ENCODE measurements at places on chromosomes 2 and 18.

GRCh38 chr2:233349005-233349998 is 5.0 kb upstream of the DGKD start:
- peak; percentile 47 for DNase-seq
- H3K4me1 ChIP-seq: peaks cover 92% of the 10 kb centered on the region
- peaks cover 3% of the 10 kb centered on the region for H3K27me3 ChIP-seq
- H3K27ac ChIP-seq: peak overlapping the region; percentile 86

DNA sequence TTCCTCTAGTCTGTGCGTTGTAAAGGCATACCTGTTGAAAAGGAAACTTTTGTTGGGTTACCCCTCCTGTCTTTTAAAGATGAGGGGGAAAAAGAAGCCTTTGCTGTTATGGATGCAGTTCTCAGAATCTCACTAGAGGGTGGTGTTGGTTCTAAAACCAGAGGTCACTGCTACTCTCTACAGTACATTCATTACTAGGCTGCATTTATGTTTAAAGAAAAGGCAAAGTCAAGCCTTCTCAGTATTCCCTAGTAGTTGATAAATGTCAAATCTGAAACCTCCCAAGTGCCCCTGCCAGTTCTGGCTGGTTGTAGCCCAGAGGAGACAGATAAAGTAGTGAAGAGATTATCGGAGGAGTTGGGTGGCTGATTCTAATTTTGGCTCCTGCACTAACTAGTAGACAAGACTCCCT is 1.4 kb upstream of the PLCL1 start:
- peaks cover 42% of the 10 kb centered on the region for H3K27me3 ChIP-seq
- H3K4me3 ChIP-seq: peak overlapping the region; percentile 47
- H3K27ac ChIP-seq: no peak overlapping the region
- DNase-seq: no peak

- H3K36me3 ChIP-seq: peaks cover 26% of the 10 kb centered on the region
- H3K4me1 ChIP-seq: peaks cover 60% of the 10 kb centered on the region
- peak overlapping the region; percentile 73 for H3K27ac ChIP-seq
- DNase-seq: no peak
- H3K27me3 ChIP-seq: peaks cover 55% of the 10 kb centered on the region
These were observed 56.3 kb downstream of the PAX3 start for GRCh38 chr2:222242532-222242931.

DNA sequence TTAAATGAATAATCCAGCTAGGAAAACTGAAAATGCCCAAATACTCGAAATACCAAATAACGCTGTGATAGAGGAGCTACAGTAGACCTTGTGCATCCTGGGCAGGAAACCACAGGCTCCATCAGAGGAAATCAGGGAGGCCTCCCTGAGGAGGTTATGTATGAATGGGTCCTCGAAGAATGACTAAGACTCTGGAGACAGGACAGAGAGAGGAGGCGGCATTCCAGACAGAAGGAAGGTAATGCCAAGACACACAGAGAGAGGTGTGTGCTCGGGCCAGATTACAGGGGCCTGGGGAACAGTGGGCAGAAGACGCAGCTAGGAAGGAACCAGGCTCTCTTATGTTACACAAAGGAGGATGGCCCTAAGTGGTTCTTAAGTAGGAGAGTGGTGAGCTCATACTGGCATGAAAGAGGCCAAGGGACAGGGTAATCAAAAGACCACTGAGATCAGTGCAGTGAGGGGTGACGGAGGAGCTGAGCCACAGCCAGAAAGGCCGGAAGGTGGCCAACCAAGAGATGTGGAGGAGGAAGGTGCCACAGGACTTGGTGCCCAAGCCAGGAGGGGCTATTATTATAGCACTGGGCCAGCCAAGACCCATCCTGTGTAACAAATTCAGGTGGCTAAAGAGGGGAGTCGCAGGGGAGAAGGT is 9.9 kb downstream of the ST3GAL5 start:
- peaks cover 16% of the 10 kb centered on the region for H3K27me3 ChIP-seq
- H3K27ac ChIP-seq: no peak overlapping the region
- H3K4me3 ChIP-seq: no peak overlapping the region

GRCh38 chr2:197011021-197011417 is 84.5 kb upstream of the PGAP1 start:
- DNase-seq: no peak
- H3K4me3 ChIP-seq: no peak overlapping the region
- H3K27ac ChIP-seq: no peak overlapping the region

GRCh38 chr18:62500174-62500573 is 22.7 kb upstream of the ZCCHC2 start:
- H3K4me3 ChIP-seq: no peak overlapping the region
- DNase-seq: no peak
- H3K36me3 ChIP-seq: peaks cover 5% of the 10 kb centered on the region
- peaks cover 2% of the 10 kb centered on the region for H3K27me3 ChIP-seq

- H3K4me1 ChIP-seq: peaks cover 60% of the 10 kb centered on the region
- no peak overlapping the region for H3K4me3 ChIP-seq
- H3K36me3 ChIP-seq: peaks cover 56% of the 10 kb centered on the region
- DNase-seq: no peak
These were observed 13.6 kb downstream of the LYPD1 start for GRCh38 chr2:132656266-132656975.

GRCh38 chr2:139805441-139805840 is 1025.3 kb upstream of the NXPH2 start:
- no peaks in the 10 kb centered on the region for H3K27me3 ChIP-seq
- no peak overlapping the region for H3K4me3 ChIP-seq
- no peak for DNase-seq
- H3K27ac ChIP-seq: no peak overlapping the region
- no peaks in the 10 kb centered on the region for H3K4me1 ChIP-seq

DNA sequence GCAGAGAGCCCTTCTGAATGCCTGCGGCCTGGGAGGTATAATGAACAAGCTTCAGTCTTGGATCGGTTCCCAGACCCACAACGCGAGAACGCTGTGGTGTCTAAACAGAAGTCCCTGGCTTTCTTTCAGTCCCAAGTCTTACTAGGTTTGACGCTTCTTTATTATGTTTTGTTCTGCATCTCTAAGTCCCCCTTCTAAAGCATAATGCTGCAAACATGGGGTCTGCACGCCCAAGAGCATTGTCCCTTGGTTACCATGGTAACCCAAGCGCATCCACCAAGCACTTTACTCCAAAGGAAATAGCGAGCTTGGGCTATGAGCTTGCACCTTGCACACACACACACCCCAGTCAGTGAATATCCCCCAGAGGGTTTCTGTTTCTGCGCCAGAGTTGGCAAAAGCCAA is 193.7 kb downstream of the INO80D start:
- H3K27me3 ChIP-seq: peaks cover 19% of the 10 kb centered on the region
- no peak overlapping the region for H3K27ac ChIP-seq
- H3K36me3 ChIP-seq: no peaks in the 10 kb centered on the region
- H3K4me1 ChIP-seq: peaks cover 15% of the 10 kb centered on the region

DNA sequence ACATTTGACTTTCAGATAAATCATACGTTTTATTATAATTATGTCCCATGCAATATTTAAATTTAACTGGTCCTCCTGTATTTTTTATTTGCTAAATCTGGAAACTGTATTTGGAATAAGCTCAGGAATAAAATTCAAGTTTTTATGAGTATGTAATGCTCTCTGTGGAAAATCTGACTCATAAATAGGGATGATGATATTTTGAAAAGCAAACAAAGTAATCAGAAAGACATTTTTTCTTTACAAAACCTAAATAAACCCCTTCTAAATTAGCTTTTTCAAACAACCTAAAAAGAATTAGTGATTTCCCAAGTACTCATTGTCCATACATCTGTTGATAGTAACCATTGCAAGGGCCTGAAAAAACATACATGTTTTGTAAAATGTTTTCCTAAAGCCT is 41.1 kb downstream of the ASB1 start:
- no peak overlapping the region for H3K4me3 ChIP-seq
- H3K4me1 ChIP-seq: peaks cover 27% of the 10 kb centered on the region
- peaks cover 52% of the 10 kb centered on the region for H3K36me3 ChIP-seq
- DNase-seq: no peak

DNA sequence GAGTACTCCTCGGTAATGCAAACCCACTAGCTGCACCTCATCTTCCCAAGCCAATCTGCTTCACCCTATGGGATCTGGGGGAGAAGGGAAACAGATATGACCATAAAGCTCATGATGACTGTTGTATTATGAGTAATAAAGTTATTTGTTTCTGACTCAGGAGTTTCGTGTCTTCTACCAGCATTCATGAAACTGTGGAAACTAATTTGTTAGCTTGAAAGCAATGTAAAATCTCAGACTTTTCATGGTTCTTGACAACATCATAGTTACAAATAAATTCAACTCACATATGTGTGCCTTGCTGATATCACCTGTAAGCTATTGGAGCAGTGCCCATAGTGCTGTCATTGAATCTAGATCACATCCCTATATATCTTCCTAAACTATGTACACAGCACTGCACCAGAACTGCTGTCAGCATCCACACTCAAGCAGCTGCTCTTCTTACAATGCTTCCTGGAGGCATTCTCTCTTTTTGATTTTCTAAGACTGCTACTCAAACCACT is 135.6 kb upstream of the KYNU start:
- DNase-seq: no peak
- no peak overlapping the region for H3K27ac ChIP-seq

DNA sequence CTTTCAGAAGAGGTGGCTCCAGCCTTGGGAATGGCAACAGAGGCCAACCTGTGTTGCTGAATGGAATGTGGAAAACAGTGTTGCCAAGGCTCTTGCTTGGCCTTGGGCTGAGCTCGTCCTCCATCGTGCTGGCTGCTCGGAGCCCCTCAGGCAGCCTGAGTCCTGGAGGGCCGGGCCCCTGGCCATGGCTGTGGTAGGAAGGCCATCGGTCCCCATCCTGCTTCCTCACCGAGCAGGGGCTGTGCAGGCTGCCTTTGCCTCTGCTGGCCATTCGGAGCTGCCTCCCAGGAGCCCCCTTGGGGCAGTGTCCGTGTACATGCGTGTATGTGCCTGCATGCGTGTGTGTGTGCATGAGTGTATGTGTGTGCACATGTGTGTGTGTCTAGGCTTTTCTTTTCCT is 178.2 kb downstream of the KLHL29 start:
- no peak for DNase-seq
- H3K27me3 ChIP-seq: no peaks in the 10 kb centered on the region
- H3K4me3 ChIP-seq: no peak overlapping the region
- H3K36me3 ChIP-seq: no peaks in the 10 kb centered on the region
- peaks cover 57% of the 10 kb centered on the region for H3K4me1 ChIP-seq
- H3K27ac ChIP-seq: no peak overlapping the region

- no peaks in the 10 kb centered on the region for H3K27me3 ChIP-seq
- no peak overlapping the region for H3K4me3 ChIP-seq
- H3K27ac ChIP-seq: no peak overlapping the region
- H3K4me1 ChIP-seq: no peaks in the 10 kb centered on the region
- peaks cover 16% of the 10 kb centered on the region for H3K36me3 ChIP-seq
- DNase-seq: no peak
These were observed 107.8 kb downstream of the METTL8 start for GRCh38 chr2:171325886-171326585.

DNA sequence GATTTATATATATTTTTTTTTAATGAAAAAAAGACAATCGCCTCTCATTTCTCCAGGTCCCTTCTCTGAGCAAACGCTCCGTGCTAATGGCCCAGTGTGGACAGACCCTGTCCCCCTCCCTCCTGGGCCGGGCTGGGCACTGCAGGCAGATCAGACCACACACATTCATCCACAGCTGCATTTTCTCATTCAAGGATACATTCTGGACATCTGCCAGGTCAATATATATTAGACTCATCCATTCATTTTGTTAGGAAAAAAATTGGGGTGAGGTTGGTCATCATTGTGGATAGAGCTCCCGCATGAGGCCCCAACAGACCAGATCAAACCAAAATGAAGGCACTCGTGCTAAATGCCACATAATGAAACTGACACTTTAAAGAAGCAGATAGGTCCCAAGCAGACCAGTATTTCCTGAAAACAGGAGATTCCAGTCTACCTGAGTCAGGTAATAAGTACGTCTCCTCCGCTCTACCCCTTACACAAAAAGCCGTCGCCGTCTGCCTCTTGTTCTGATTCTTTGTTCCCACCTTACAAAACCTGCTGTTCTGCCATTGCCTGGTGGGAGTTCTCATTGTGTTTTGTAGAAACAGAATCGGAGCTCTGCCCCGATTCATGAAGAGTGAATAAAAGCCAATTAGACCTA is 15.4 kb upstream of the OTOS start:
- no peak overlapping the region for H3K4me3 ChIP-seq
- H3K27ac ChIP-seq: no peak overlapping the region
- H3K36me3 ChIP-seq: no peaks in the 10 kb centered on the region
- H3K4me1 ChIP-seq: peaks cover 11% of the 10 kb centered on the region

- no peaks in the 10 kb centered on the region for H3K36me3 ChIP-seq
- H3K27ac ChIP-seq: no peak overlapping the region
- no peaks in the 10 kb centered on the region for H3K4me1 ChIP-seq
- H3K4me3 ChIP-seq: no peak overlapping the region
- no peak for DNase-seq
These were observed 46.6 kb downstream of the TSPYL6 start for GRCh38 chr2:54209379-54209778.

DNA sequence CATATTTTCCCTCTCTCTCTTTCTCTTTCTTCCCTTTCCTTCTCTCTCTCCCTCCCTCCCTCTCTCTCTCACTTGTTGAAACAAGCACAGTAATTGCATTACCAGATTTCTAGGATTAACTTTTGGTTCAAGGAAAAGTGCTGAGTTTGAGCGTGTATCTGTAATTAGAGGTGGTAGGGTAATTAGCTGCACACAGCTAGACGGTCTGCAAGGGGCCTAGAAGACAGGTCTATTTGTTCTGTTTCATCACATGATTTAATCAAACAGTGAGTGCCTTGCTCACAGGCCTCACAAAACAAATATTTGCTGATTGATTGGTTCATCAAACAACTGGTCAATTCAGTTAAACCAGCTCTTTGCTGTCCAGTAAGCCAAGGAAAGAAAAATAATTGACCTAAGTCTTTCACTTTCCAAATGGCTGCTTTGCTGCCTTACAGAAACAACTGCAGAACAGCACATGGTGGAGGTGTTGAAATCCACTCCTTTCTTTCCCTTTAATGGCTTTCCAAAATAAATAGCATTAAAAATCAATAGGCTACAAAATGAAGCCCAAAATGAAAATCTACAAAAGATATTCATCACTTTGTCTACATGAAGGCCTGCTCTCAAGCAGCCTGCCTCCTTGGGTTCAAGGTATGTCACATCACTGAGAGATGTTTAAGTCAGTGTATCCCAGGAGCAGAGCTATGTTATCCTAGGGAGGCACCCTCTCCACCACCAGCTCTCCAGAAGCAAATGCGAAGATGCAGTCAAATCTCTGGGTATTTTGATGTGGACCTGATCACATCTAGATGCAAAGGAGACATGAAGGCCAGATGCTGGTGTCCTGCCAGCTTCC is 264.4 kb upstream of the SIX2 start:
- peaks cover 58% of the 10 kb centered on the region for H3K4me1 ChIP-seq
- H3K27ac ChIP-seq: peak overlapping the region; percentile 68
- peaks cover 9% of the 10 kb centered on the region for H3K27me3 ChIP-seq
- no peak for DNase-seq
- no peaks in the 10 kb centered on the region for H3K36me3 ChIP-seq

DNA sequence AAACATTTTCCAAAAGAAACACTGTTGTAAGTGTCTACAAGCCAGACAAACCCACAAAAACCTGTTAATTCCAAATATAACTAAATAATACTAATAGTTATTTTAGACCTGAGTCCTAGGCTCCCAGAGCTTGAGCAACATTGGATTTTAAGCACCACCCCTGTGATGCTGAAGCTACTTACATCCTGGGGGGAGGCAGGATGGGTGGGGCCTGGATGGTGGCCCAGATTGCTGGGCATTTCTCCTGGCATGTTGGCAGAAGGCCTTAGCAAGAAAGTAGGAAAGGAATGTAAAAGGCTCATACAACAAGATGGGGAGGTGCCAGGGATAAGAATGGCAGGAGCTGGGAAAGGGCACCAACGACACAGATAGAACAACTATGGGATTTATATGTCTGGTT is 50.7 kb upstream of the OTX1 start:
- H3K4me1 ChIP-seq: no peaks in the 10 kb centered on the region
- no peak overlapping the region for H3K27ac ChIP-seq

Measured in nephron progenitor cell (in vitro differentiated cells).